Brain (organoid and tissue), 16 donors: ENCODE measurements at places on chromosomes 7 and 10. TPM values are rescaled to one million over a fixed set of nuclear protein-coding genes. Genes with fewer than 3 reads are reported as not detected.

NUTM2A gene
- polyA plus RNA-seq = 1.5 TPM

CAMK2B gene
- 88.4 TPM for polyA plus RNA-seq

SSC4D gene
- polyA plus RNA-seq = 2.2 TPM

ASB10 gene
- not detected for polyA plus RNA-seq

GPR15LG gene
- polyA plus RNA-seq = not detected

PNLIPRP1 gene
- polyA plus RNA-seq = not detected

VSIR gene
- 36.9 TPM for polyA plus RNA-seq

ABCB1 gene
- 8.5 TPM for polyA plus RNA-seq

CPA2 gene
- polyA plus RNA-seq = 0.97 TPM

PNLIPRP3 gene
- polyA plus RNA-seq = not detected

PROSER2 gene
- polyA plus RNA-seq = 0.63 TPM

TMEM236 gene
- 0.05 TPM for polyA plus RNA-seq

WNT2 gene
- 0.24 TPM for polyA plus RNA-seq

LEP gene
- polyA plus RNA-seq = not detected

IDI1 gene
- 34.8 TPM for polyA plus RNA-seq

PAPSS2 gene
- 8.1 TPM for polyA plus RNA-seq

EIF3A gene
- polyA plus RNA-seq = 53.5 TPM

FASTK gene
- polyA plus RNA-seq = 47.4 TPM

GHRHR gene
- 1.6 TPM for polyA plus RNA-seq

FAM25G gene
- polyA plus RNA-seq = not detected

NKX1-2 gene
- 0.08 TPM for polyA plus RNA-seq

SAP25 gene
- 0.81 TPM for polyA plus RNA-seq

OR2A1 gene
- polyA plus RNA-seq = not detected

INTS1 gene
- 102 TPM for polyA plus RNA-seq

FRMD4A gene
- polyA plus RNA-seq = 23.0 TPM

CRYGN gene
- 0.70 TPM for polyA plus RNA-seq

NFKB2 gene
- polyA plus RNA-seq = 6.8 TPM

BLVRA gene
- 12.1 TPM for polyA plus RNA-seq
